ENCODE measurements at places on chromosomes 11 and 22. TPM values are rescaled to one million over a fixed set of nuclear protein-coding genes. Genes with fewer than 3 reads are reported as not detected.

GRCh38 chr11:73154178-73154577, 12.1 kb upstream of the FCHSD2 start:
- H3K4me3 ChIP-seq = no peak overlapping the region
- H3K27me3 ChIP-seq = no peaks in the 10 kb centered on the region
- H3K36me3 ChIP-seq = no peaks in the 10 kb centered on the region
- DNase-seq = no peak

Gene MRGPRF
- total RNA-seq = 171 TPM

DNA sequence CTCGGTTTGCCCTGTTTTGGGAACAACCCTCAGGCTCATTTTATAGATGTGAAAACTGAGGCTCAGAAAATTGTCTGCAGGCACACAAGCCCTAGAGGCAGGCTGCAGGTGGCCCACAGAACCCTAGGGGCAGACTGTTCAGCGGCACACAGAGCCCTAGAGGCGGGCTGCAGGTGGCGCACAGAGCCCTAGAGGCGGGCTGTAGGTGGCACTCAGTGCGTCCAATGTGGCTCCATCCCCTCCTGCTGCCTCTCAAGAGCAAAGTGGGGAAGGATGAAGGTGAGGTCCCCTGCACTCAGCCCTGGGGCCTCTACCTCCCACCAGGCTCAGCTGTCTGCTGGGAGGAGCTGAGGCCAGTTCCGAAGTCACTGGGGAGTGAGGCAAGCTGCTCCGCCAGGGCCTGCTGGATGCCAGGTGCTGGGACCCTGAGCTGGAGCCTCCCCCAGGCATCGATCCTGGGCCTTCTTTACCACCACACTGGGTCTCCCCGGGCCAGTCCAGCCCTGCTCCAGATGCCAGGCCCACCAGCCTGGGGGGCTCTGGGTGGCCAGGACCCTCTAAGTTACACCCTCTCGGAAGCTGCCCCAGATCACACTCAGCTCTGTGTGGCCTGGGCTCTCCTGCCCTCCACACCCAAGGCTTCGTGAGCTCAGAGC, 2.3 kb downstream of the ACY3 start:
- no peak overlapping the region for H3K4me3 ChIP-seq
- H3K27me3 ChIP-seq = no peaks in the 10 kb centered on the region
- no peaks in the 10 kb centered on the region for H3K36me3 ChIP-seq
- DNase-seq = no peak
- H3K4me1 ChIP-seq = no peaks in the 10 kb centered on the region
- no peak overlapping the region for H3K27ac ChIP-seq

DNA sequence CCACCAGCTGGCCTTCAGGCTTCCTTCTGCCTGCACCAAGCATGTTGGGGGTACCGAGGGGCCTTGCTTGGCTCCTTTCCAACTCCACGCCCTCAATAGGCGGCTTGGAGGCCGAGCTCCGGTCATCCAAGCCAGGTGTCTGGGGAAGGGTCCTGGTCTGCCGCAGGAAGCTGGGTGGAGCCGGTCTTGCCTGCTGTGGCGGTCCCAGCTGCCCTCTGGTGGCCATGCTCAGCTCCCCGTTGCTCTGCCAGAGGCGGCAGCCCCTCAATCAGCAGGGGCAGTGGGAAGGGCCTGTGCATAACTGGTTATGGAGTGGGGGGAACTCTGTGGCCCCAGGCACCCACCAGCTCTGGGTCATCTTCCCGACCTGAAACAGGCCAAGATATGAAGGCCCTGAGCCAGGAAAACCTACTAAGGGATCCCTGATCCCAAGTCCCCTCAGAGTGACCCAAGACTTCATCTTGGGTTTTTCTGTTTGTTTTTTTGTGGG, 3.2 kb downstream of the ARVCF start:
- H3K4me1 ChIP-seq = peaks cover 7% of the 10 kb centered on the region
- no peaks in the 10 kb centered on the region for H3K36me3 ChIP-seq
- H3K4me3 ChIP-seq = no peak overlapping the region
- DNase-seq = no peak
- no peak overlapping the region for H3K27ac ChIP-seq
- no peaks in the 10 kb centered on the region for H3K27me3 ChIP-seq

DNA sequence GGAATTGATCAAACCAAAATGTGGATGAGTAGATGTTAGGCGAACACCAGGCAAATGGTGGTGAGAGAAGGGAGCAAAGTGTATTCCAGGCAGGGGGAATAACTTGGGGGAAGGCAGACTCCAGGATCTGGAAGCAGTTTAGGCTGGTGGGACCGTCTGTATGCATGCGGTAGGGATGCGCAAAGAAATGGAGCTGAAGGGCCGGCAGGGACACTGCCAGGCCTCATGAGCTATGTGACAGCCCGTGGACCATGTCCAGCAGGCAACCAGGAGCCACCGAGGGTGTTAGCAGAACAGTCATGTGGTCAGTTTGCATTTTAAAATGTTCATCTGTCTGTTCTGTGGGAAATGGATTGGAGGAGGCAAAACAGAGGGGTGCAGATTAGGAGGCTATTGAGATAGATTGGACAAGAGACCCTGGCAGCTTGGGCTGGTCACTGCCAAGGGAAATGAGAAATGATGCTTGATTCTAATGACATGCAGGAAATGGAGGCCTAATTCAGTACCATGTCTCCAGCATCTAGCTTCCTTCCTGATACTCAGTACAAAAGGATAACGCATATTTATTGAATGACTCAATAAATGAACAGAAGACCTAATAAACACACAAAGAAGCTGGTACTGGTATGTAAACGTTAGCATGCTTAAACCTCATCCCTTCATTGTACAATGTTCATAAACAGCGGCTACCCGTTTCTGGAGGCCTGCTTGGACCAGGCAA, 412.4 kb downstream of the BUD13 start:
- H3K27me3 ChIP-seq = no peaks in the 10 kb centered on the region
- H3K27ac ChIP-seq = no peak overlapping the region
- DNase-seq = no peak

DNA sequence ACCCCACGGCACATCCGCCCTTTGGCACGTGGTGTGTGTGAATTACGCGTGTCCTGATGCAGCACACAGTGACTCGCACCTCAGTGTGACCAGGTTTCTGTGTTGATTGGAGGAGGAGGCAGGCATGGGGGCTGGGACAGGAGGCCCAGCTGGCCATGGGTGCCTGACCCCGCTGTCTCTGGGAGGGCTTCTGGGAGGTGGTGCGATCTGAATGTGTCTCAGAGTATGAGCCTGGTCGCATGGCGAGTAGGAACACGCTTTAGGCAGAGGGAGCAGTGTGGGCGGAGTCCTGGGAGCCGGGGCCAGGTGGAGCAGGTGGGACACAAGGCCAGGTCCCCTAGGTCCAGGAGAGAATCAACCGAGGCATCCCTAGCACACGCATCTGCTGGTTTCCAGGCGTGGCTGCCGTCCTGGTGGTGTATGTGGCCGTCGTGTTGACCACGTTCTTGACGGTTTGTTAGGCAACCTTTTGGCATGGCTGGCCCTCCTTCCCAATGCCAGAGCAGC, 5.7 kb downstream of the GRAMD4 start:
- H3K36me3 ChIP-seq = no peaks in the 10 kb centered on the region
- no peak for DNase-seq
- H3K27ac ChIP-seq = no peak overlapping the region
- no peaks in the 10 kb centered on the region for H3K4me1 ChIP-seq
- H3K4me3 ChIP-seq = no peak overlapping the region

Gene APOL5
- not detected for total RNA-seq

Gene ANO9
- total RNA-seq = 2.7 TPM

DNA sequence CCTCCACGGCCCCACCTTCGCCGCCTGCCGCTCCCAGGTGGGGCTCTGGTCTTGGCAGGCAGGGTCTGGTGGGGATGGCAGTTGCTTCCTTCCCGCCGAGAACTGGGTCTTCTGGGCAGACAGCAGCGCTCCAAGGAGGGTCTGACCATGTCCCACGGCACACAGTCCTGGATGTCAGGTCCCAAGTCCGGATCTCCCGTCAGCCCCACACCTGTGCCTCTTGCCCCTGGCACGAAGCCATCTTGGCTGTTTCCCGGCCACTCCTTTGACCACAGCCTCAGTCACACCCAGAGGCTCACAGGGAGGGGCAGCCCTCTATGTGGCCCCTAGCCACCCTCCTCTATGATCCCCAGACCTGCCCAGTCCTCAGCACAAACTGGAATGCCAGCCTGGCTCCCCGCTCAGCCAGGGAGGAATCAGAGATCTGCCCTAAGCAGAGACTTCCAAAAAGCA, 14.3 kb downstream of the MUC5B start:
- no peak overlapping the region for H3K4me3 ChIP-seq
- no peak overlapping the region for H3K27ac ChIP-seq
- no peaks in the 10 kb centered on the region for H3K27me3 ChIP-seq
- no peaks in the 10 kb centered on the region for H3K36me3 ChIP-seq

DNA sequence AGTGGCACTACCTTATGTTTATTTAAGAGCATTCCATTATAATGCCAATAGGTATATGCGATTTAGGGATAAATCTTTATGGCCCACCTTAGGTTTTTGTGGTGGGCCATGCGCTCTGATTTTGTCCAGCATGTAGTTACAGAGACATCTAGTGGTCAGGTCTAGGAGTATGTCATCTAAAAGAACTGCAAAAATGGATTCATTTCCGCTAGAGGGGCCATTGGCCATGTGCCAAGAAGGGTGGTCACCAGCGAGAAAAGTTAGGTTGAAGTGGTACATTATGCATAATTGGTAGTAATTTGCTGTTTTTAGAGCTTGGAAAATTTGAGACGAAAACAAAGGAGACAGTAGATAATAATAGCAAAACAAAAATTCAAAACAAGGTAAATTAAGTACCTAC, 27.7 kb downstream of the LRRC4C start:
- no peaks in the 10 kb centered on the region for H3K36me3 ChIP-seq
- H3K4me3 ChIP-seq = no peak overlapping the region
- no peaks in the 10 kb centered on the region for H3K4me1 ChIP-seq
- no peaks in the 10 kb centered on the region for H3K27me3 ChIP-seq
- no peak for DNase-seq
- H3K27ac ChIP-seq = no peak overlapping the region

- no peak for DNase-seq
- H3K4me3 ChIP-seq = no peak overlapping the region
- no peak overlapping the region for H3K27ac ChIP-seq
- no peaks in the 10 kb centered on the region for H3K27me3 ChIP-seq
- no peaks in the 10 kb centered on the region for H3K36me3 ChIP-seq
Measured at GRCh38 chr22:38115423-38116205, 5.1 kb upstream of the BAIAP2L2 start.

DNA sequence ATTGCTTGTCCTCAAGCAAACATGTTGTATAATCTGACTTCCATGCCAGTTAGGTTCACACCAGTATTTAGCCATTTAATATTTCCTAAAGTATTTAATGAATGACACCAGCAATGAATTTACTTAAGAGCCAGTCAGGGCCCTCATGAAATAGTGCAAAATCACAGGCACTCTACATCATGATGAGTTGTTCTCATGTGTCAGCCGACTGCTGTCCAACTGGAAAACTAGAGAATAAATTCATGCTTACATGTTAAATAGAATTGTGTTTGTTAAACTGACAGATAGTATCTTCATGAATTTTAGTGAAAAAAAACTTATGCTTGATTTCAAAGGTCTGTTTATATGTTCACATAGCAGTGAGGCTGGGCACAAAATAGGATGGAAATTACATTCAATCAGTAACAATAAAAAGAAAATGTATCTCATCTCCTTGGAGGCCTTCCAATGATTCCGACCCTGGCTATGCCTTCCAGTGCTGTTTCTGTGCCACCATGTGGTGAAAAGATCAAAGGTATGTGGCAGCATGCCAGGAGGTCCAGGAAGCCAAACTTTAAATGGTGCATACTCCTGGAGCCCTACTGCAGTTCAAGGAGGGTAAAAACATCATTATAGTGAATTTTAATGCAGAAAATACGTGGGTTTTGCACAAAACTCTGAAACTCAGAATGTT, 45.2 kb downstream of the CTSC start:
- H3K4me1 ChIP-seq = peaks cover 9% of the 10 kb centered on the region
- peak overlapping the region; percentile 20 for H3K27ac ChIP-seq
- H3K4me3 ChIP-seq = no peak overlapping the region

DNA sequence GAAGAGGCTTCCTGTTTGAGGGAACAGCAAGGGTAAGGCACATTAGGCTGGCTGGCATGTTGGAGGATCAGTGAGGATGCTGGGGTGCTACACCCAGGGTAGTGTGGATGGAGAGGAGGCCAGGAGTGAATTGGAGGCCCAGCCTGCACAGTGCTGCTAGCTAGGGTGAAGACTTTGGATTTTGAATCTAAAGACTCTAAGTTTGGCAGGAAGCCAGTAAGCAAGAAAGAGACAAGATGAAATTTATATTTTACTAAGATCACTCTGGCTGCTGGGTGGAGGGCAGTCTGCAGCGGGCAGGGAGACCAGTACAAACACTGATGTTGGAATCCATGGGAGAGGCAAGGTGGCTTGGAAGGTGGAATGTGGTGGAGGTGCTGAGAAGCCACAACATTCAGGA, 43.6 kb downstream of the TSPAN18 start:
- no peaks in the 10 kb centered on the region for H3K36me3 ChIP-seq
- H3K4me1 ChIP-seq = peaks cover 39% of the 10 kb centered on the region
- no peak for DNase-seq
- H3K27me3 ChIP-seq = no peaks in the 10 kb centered on the region
- H3K27ac ChIP-seq = no peak overlapping the region
- no peak overlapping the region for H3K4me3 ChIP-seq

DNA sequence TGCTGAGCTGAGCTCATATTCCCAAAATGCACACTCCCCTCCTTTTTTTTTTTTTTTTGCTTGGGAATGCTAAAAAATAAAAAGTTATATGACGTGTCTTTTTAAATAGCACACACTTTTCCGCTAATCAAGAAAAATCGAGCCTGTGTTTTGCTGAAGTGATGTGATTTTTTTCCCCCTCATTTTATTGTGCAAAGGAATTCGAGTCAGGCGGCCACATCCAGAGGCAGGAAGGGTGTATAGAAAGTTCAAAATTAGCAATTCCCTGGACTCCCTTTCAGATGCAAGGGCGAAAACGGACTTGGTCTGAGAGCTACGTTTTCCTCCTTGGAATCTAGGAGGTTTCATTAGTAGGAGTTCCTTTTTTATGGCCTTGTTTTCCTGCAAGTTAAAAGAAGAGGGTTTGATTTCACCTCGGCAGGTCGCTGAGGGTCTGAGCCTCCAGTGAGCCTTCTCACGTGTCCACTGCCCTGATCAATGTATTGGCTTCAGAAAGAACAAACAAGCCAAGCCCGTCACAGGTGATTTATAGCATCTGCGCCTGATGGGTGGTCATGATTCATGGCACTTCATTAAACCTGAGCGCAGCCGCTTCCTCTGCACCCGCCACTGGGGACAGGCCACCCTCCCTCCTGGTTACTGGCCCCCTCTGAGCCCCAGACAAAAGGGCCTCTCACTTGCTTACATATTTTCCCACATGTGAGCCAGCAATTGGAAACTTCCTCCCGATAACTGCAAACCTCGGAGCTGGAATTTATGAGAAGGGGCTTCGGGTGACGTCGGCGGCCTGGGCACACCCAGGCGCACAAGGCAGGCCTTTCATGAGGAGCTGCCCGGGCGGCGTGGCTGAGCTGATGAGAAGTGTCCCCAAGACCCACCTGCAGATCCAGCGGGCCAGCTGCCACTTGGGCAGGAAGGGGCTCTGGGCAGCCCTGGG, 64.4 kb upstream of the LINC01488 start:
- H3K27me3 ChIP-seq = no peaks in the 10 kb centered on the region
- no peak for DNase-seq
- no peaks in the 10 kb centered on the region for H3K36me3 ChIP-seq
- H3K4me3 ChIP-seq = no peak overlapping the region
- peak overlapping the region; percentile 24 for H3K27ac ChIP-seq
- peaks cover 16% of the 10 kb centered on the region for H3K4me1 ChIP-seq

Data from thoracic aorta (tissue), 2 donors.